Peyer's patch (tissue), 4 donors: ENCODE measurements at places on chromosomes 3 and 15. TPM values are rescaled to one million over a fixed set of nuclear protein-coding genes. Genes with fewer than 3 reads are reported as not detected.

KAT2B gene
- 46.2 TPM for total RNA-seq

CHL1 gene
- 61.1 TPM for total RNA-seq

CDHR4 gene
- 1.0 TPM for total RNA-seq

TM6SF1 gene
- total RNA-seq, result not detected

TRH gene
- not detected for total RNA-seq

DUOXA2 gene
- 0.67 TPM for total RNA-seq

MYRIP gene
- total RNA-seq, result 12.4 TPM

MNS1 gene
- 0.70 TPM for total RNA-seq

ISL2 gene
- not detected for total RNA-seq

DBR1 gene
- total RNA-seq, result 6.3 TPM

SLC24A5 gene
- not detected for total RNA-seq

IMPG2 gene
- 0.35 TPM for total RNA-seq

PIF1 gene
- total RNA-seq, result 7.1 TPM

SNTN gene
- not detected for total RNA-seq

CCR5 gene
- total RNA-seq, result 0.66 TPM

GPR27 gene
- not detected for total RNA-seq

ALDH1A3 gene
- 99.9 TPM for total RNA-seq

LYZL4 gene
- total RNA-seq, result not detected

RGMA gene
- 5.4 TPM for total RNA-seq

NMNAT3 gene
- total RNA-seq, result 46.2 TPM

TMC3 gene
- total RNA-seq, result not detected

WDR93 gene
- not detected for total RNA-seq

C3orf22 gene
- total RNA-seq, result not detected

CCDC191 gene
- 7.5 TPM for total RNA-seq

OR5K2 gene
- total RNA-seq, result not detected

MKRN2OS gene
- 11.6 TPM for total RNA-seq

CCR9 gene
- total RNA-seq, result 4.4 TPM

CPNE9 gene
- not detected for total RNA-seq

EPB42 gene
- not detected for total RNA-seq

TRIM71 gene
- total RNA-seq, result not detected

GABRB3 gene
- total RNA-seq, result 1.7 TPM
